Small intestine (tissue), 16 donors: ENCODE measurements at places on chromosomes 2 and 18.

GRCh38 chr18:70553245-70553935 lies 264.5 kb downstream of the SOCS6 start:
- DNase-seq = no peak
- H3K27ac ChIP-seq = no peak overlapping the region
- H3K4me1 ChIP-seq = no peaks in the 10 kb centered on the region
- no peak overlapping the region for H3K4me3 ChIP-seq
- H3K36me3 ChIP-seq = no peaks in the 10 kb centered on the region
- H3K27me3 ChIP-seq = no peaks in the 10 kb centered on the region

GRCh38 chr2:214801068-214801467 lies 8.4 kb downstream of the BARD1 start:
- H3K27me3 ChIP-seq = no peaks in the 10 kb centered on the region
- H3K27ac ChIP-seq = no peak overlapping the region
- no peak overlapping the region for H3K4me3 ChIP-seq
- DNase-seq = no peak

GRCh38 chr2:10981941-10982431 lies 70.3 kb downstream of the KCNF1 start:
- H3K4me1 ChIP-seq = no peaks in the 10 kb centered on the region
- H3K36me3 ChIP-seq = no peaks in the 10 kb centered on the region
- H3K27ac ChIP-seq = no peak overlapping the region

DNA sequence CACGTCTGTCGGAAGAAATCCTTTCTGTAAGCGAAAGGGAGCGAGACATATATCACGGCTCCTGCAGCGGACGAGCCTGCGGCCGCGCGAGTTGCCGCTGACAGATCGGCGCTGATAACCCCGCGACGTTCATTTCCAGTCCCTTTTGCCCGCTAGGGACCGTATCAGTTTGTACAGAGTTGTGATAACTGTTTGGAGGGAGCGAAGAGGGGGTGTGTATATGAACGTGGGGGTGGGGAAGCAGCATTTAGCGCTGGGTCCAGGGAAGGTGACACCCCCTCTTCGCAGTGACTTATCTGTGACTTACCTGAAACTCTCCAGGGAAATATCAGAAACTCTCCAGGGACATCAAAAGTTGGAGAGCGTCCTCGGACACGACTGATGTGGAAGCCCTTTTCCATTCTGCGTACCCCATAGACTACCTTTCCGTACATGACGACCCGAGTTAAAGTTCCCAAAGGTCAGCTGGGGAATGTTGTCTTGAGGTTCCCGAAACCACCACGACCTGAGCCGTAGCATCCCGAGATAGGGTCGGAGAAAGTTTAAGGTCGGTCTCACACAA lies 948 bp upstream of the GATA6 start:
- H3K4me3 ChIP-seq = peak overlapping the region; percentile 94
- peaks cover 33% of the 10 kb centered on the region for H3K27me3 ChIP-seq
- H3K4me1 ChIP-seq = no peaks in the 10 kb centered on the region
- H3K27ac ChIP-seq = peak overlapping the region; percentile 95

DNA sequence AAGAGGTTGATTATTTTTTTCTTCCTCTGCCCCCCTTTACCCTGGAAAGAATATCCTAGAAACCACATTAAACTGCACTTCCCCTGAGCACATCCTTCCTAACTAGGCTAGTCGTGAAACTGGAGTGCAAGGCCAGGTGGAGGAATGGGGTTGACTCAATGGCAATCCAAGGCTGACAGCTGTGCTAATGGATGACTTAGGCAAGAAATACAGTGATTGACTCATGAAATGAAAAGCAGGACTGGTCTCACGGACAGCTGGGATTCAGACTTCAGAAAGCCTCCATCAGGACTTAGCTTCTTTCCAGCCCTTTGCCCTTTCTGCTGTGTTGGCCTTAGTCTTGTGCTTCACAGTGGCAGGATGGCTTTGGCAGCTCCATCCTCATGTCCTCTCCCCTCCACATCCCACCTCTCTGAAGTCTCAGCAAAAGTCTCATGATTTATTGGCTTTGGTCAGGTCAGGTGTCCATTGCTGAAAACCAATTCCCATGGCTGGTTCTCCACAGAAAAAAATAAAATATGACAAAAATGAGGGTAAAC lies 33.8 kb downstream of the INSIG2 start:
- no peak for DNase-seq
- H3K36me3 ChIP-seq = no peaks in the 10 kb centered on the region
- no peaks in the 10 kb centered on the region for H3K4me1 ChIP-seq
- H3K27me3 ChIP-seq = no peaks in the 10 kb centered on the region
- no peak overlapping the region for H3K27ac ChIP-seq
- no peak overlapping the region for H3K4me3 ChIP-seq

GRCh38 chr2:2270808-2271415 lies 60.2 kb downstream of the MYT1L start:
- H3K4me3 ChIP-seq = no peak overlapping the region
- no peaks in the 10 kb centered on the region for H3K4me1 ChIP-seq
- no peak for DNase-seq
- H3K27me3 ChIP-seq = no peaks in the 10 kb centered on the region
- no peak overlapping the region for H3K27ac ChIP-seq

GRCh38 chr2:192137451-192137850 lies 57.3 kb downstream of the TMEFF2 start:
- no peaks in the 10 kb centered on the region for H3K36me3 ChIP-seq
- H3K27me3 ChIP-seq = no peaks in the 10 kb centered on the region
- no peak for DNase-seq
- no peaks in the 10 kb centered on the region for H3K4me1 ChIP-seq
- no peak overlapping the region for H3K27ac ChIP-seq

- no peak overlapping the region for H3K4me3 ChIP-seq
- no peak overlapping the region for H3K27ac ChIP-seq
- no peaks in the 10 kb centered on the region for H3K4me1 ChIP-seq
- DNase-seq = no peak
- H3K36me3 ChIP-seq = no peaks in the 10 kb centered on the region
These were observed 49.8 kb upstream of the TNP1 start for GRCh38 chr2:216909541-216910210.

- H3K4me3 ChIP-seq = peak overlapping the region; percentile 81
- H3K27ac ChIP-seq = peak overlapping the region; percentile 89
- H3K27me3 ChIP-seq = no peaks in the 10 kb centered on the region
- H3K4me1 ChIP-seq = no peaks in the 10 kb centered on the region
These were observed 583 bp downstream of the NEMP2 start for GRCh38 chr2:190533968-190534309.

DNA sequence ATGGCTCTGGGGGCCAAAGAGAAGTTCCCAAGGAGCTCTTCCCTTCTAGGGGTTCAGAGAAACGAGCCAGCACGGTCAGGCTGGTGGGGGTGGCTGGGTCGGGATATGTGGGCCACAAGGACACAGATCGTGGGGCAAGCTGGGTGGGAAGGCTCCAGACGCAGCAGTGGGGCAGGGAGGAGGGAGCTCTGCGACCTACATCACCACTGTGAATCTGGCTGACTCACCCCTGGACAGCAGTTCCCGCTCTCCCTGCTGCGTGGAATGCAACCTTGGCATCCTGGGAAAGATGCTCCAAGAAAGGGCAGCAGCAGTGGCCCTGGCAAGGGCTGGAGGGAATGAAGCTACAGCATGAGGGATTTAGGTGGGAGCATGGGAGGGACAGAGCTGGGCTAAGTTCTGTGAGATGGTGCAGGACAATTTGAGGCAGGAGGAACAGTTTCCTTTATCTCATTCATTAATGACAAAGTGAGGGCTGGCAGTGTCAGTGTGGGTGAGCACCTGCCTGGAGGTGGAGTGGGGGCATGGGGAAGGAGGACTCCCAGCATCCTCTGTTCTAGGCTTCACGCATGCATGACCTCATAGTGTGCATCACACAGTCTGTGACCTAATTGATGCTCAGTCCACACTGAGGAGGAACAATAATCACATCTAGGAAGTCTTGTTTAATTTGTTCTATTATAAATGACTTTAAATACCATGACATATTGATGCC lies 25.0 kb downstream of the CELF4 start:
- H3K27ac ChIP-seq = no peak overlapping the region
- H3K4me1 ChIP-seq = no peaks in the 10 kb centered on the region
- no peaks in the 10 kb centered on the region for H3K36me3 ChIP-seq
- no peak for DNase-seq
- no peak overlapping the region for H3K4me3 ChIP-seq

- H3K36me3 ChIP-seq = no peaks in the 10 kb centered on the region
- H3K4me1 ChIP-seq = no peaks in the 10 kb centered on the region
- H3K27me3 ChIP-seq = no peaks in the 10 kb centered on the region
- no peak overlapping the region for H3K27ac ChIP-seq
These were observed 73.6 kb upstream of the STK17B start for GRCh38 chr2:196244966-196245365.

DNA sequence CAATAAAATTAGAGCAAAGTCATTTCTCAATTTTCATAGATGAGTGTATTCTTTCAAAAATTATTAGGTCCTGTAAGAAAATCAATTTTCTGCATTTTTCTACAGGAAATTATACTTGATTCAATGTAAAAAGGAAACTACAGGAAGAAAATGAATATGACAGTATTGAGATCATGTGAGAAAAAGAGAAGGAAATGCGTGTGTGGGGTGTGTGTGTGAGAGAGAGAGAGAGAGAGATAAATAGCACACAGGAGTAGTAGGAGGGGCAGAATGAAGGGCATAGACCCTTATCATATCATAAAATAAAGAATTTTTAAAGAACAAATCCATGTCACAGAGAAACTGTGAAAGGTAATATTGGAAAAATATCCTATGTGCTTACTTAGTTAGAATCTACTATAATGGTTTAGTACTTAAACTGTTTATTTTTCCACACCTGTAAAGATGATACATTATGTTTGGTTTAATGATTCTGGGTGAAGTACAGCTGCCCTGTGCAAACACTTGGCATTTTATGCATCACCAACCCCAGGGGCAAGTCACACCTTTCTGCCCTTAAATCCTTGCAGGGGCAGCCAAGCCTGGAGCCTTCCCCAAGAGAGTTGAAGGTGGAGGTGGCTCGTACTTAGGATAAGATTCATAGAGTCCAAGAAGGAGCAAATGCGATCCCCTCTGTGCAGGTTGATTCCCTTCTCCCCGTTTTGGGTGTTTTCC lies 276.4 kb downstream of the TGIF1 start:
- no peak overlapping the region for H3K4me3 ChIP-seq
- peak; percentile 34 for DNase-seq

GRCh38 chr2:111042772-111043771 lies 77.6 kb upstream of the BCL2L11 start:
- H3K4me3 ChIP-seq = no peak overlapping the region
- no peak overlapping the region for H3K27ac ChIP-seq
- H3K4me1 ChIP-seq = no peaks in the 10 kb centered on the region
- no peaks in the 10 kb centered on the region for H3K27me3 ChIP-seq
- DNase-seq = no peak

- H3K27me3 ChIP-seq = no peaks in the 10 kb centered on the region
- no peak overlapping the region for H3K4me3 ChIP-seq
- H3K27ac ChIP-seq = no peak overlapping the region
- no peaks in the 10 kb centered on the region for H3K4me1 ChIP-seq
- DNase-seq = no peak
These were observed 177.7 kb downstream of the INSIG2 start for GRCh38 chr2:118265873-118266455.

DNA sequence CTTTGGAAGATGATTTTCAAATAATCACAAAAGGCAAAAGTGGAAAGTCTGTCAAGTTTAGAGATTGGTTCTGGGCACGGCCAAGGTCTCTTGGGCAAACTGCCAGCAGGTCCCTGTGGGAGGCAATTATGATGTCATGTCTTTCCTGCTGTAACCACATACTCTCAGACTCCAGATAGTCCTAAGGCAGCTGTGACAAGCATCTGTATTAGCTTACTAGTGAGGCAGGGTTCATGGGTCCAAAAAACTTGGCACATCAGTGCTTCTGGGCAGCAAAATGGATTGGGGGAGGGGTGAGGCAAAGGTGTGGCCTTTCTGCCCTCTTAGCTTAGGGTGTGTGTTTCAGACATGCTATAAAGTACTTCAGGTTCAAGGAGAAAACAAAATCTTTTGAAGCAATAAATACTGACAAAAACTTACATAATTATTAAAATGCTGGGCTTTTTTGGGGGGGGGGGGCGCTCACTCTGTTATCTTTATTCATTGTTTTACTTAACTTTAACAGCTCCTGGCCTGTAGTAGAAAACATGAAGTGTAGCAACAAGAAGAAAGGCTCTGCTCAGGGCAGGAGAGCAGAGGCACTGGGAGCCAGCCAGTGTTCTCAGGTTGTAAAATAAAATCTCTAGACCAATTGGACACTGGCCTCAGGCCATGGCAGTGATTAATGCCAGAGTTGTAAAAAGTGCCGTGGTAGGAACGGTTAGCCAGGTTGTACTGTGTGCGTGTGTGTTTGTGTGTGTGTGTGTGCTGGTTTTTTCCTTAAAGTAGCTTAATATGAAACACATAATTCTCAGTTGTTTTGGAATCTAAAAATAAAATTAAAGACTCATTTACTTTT lies 14.3 kb upstream of the TANC1 start:
- no peak overlapping the region for H3K4me3 ChIP-seq
- peak overlapping the region; percentile 91 for H3K27ac ChIP-seq
- peak; percentile 98 for DNase-seq
- no peaks in the 10 kb centered on the region for H3K36me3 ChIP-seq

DNA sequence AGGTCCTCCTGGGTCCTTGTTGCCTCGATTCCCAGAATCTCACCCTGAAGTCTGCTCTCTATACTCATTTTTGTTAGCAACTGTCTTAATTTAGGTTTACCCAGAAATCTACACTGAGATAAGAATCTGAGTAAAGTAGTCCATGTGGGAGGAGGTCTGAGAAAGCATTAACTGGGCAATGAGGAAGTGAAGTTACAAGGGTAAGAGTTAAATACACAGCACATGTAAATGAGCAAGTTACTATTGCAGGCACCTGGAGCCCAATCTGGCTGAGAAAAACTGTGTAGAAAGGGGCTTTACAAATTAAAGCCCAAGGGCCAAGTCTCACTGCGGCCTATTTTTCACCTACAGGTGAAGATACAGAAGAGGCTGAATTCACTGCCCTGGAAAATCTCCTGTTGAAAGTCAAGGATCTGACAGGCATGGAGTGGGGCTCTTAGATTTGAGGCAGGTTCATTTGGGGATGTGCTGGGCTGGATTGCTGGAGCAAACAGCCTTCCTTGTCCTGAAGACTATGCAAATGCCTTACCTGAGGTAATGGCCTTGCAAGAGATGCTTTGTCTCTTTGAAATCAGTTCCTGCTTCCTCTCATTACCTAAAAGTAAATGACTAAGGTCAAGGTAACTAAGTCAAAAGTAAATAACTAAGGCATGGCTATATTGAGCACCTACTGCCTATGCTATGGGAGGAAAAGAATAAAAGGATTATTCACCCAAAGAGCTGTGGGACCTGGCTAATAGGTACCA lies 84.4 kb upstream of the DYNAP start:
- DNase-seq = no peak
- no peaks in the 10 kb centered on the region for H3K36me3 ChIP-seq
- H3K27ac ChIP-seq = no peak overlapping the region
- H3K4me3 ChIP-seq = no peak overlapping the region
- no peaks in the 10 kb centered on the region for H3K4me1 ChIP-seq
- no peaks in the 10 kb centered on the region for H3K27me3 ChIP-seq

GRCh38 chr2:232632229-232632903 lies 1.0 kb upstream of the EFHD1 start:
- H3K4me1 ChIP-seq = peaks cover 3% of the 10 kb centered on the region
- H3K36me3 ChIP-seq = no peaks in the 10 kb centered on the region
- no peak for DNase-seq
